ENCODE measurements at places on chromosomes 6 and 20.

- DNase-seq: peak; percentile 27
Observed at GRCh38 chr6:122322824-122323223, 76.6 kb upstream of the HSF2 start.

DNA sequence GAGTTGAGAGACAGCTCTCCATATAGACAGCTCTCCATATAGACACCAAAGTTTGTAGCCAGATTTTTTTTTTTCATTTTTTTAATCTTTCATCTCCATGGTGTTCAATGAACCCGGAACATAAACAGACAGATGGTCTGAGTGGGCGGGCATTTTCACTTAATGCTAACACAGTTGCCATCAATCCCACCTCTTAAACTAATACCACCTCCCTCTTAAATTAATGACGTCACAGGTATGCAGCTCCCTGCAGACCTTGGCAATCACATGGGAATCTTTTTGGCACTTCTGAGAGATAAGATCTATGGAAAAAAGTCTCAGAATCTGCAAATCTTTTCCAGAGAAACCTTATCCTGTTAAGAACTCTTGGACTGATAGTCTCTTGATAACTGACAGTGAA, 43.2 kb downstream of the PFDN4 start:
- no peak for DNase-seq

- DNase-seq: no peak
Observed at GRCh38 chr6:112595841-112596240, 248.7 kb downstream of the RFPL4B start.

- DNase-seq: no peak
Observed at GRCh38 chr6:162773996-162774395, 46.2 kb downstream of the PACRG start.

DNA sequence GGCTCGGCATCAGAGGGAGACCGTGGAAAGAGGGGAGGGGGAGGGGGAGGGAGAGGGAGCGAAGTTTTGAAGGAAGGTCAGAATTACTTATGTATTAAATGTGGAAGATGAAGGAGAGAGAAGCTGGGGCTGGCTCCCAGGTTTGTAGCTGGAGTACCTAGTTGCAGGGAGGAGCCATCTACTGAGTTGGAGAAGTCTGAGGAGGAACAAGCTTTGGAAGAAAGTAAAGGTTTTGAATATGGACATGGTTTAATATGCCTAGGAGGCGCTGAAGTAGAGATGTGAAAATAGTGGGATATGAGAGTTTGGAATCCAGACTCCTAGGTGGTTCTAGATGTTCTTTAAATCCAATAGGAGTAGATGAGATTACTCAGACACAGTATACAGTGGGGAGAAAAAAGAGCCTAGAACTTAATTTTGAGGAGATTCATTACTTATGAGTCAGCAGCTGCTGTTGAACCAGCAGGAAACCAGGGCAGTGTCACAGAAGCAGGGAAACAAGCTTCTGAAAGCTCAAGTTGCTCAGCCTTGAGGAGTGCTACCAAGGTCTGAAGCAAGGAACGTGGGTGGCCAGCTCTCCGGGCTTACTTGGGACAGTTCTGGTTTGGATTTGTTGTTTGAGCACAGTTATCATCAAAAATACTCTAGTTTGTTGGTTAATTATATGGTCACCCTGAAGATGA, 149.3 kb downstream of the UTRN start:
- DNase-seq: peak; percentile 11

DNA sequence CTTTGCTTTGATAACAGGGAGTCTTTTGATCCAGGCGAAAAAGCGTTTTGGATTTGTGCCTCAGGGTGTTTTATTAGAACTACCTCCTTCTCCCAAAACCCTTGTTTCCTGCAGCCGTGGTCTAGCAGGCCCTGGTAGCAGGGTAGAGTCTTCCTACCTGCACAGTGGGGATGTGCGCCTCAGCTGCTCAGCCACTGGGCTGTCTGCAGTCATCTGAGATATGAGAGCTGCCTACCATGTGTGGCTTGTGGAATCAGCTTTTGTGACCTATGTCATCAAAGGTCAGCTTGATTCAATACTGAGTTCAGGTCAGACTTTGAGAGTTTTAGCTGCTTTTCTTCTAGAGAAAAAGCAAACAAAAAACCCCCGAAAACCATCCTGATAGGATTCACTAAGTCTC, 279.5 kb downstream of the CLIC5 start:
- DNase-seq: no peak
